ENCODE measurements at places on chromosomes 3 and 15.
A peak's percentile ranks its signal among the peaks of the same experiment; 100 is the strongest.

GRCh38 chr15:41013691-41014414 is 60.6 kb downstream of the CHAC1 start:
- DNase-seq: no peak

GRCh38 chr3:113910966-113911365 is 36.8 kb upstream of the ZDHHC23 start:
- no peak for DNase-seq

GRCh38 chr15:76328106-76328696 is 8.4 kb upstream of the ISL2 start:
- no peak for DNase-seq

DNA sequence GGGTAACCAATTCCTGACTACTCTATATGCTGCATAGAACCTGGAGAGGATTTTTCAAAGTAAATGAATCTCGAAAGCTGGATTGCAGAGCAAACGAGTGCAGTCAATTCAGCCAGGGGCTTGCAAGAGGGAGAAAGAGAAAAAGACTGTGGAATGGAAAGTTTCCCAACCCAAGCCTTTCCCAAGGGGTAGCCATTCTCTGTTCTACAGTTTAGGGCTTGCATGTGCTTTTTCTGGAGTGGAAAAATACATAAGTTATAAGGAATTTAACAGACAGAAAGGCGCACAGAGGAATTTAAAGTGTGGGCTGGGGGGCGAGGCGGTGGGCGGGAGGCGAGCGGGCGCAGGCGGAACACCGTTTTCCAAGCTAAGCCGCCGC is 511 bp upstream of the RARB start:
- no peak for DNase-seq

DNA sequence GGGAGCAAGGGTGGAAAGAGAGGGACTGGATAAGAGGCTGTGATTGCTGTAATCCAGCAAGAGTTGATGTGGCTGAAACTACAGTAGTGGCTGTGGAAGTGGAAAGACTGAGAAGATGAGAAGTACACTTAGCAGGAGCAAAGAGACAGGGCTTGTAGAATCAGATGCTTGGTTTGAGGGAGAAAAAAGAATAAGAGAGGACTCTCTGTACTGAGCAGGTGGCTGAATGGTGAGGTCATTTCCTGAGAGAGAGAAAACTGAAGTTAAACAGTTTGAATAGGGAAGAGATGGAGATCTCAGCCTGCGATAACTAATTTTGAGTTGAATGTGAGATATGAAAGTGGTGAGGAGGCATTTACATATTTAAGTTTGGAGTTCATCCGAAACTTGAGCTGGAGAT is 95.8 kb upstream of the SLC25A36 start:
- DNase-seq: no peak

GRCh38 chr15:51144021-51144532 is 49.4 kb upstream of the TNFAIP8L3 start:
- DNase-seq: no peak

DNA sequence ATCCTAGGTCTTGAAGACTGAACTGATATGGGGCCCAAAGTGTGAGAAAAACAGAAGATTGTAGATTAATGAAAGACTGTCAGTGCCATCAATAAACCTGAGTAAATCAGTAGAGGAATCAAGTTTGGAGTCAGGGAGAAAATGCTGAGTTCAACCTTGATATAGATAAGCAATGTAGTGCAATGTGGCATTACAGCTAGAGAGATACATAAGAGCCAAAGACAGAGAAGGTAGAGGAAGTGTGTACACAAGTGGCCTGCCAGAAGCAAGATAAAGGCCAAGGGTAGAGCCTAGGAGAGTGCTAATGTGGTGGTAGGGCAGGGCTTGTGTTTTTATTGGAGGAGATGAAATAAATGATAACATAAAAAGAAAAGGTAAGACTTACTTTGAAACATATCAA is 26.0 kb upstream of the EID1 start:
- no peak for DNase-seq

- no peak for DNase-seq
Observed at GRCh38 chr3:124483915-124484470, 246.3 kb upstream of the UMPS start.

DNA sequence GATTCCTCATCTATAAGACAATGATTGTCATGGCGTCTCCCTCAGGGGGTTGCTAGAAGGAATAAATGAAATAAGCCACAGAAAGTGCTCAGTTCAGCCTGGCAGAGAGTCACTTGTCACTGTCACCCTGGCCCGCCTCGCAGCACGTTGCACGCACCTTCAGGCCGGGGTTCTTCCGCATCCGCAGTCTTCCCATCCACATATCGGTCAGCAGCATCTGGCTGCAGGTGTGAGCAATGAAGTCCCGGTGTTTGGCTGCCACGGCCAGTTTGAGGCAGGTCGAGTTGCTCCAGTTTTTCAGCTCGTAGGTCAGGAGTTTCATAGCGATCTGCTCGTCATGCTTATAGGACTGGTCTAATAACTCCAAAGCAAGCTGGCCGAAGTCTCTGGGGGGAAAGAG is 48.5 kb upstream of the MTMR10 start:
- DNase-seq: no peak

GRCh38 chr15:33188641-33189257 is 5.8 kb downstream of the FMN1 start:
- no peak for DNase-seq

GRCh38 chr3:54355800-54356199 is 233.4 kb downstream of the CACNA2D3 start:
- no peak for DNase-seq

DNA sequence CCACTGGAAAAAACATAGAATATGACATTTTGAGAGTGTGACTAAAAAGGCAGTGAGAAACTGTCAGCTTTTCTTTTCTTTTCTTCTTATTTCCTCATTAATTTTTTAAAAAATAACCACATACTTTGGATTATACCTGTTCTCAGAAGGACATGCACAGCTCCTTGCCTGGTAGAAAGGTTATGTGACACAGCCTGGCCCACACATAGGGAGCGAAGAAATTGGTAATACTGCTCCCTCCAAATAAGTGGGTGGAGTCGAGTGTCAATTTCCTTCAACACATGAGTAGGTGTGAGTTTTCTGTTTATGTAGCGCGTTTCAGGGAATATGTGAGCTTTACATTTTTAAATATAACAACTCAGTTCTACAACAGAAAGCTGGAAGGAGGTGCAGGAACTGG is 28.9 kb upstream of the RAD18 start:
- no peak for DNase-seq

DNA sequence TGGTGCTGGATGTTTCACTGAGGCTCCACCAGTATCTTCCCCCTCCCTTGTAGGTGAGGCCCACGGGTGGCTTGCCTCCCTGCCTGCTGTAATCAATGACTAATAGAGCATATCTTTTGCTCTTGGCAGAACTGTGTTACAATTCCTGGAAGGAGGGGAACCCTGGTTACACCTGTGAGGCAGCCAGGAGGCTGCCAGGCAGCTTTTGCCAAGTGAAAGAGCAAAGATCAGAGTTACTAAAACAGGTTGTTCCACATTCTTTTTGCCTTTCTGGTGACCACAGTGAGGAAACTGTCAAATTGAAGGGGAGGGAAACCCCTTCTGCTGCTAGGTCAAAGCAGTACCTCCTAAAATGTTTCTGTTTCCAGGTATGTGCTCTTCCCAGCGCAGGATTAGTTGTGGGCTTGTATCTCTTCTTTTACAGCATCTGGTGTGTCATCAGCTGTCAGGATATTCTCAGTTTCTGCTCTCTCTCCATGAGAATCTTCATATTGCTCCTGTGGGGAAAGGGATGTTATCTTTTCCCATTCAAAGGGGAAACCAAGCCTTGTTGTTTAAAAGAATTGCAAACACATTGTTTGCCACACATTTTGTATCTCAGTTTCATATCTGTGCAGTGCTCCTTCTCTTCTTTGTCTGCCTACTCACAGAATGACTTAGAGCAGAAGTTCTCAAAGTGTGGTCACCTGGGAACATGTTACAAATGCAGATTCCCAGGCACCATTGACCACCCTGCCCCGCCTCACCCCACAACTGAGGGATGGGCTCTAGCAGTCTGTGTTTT is 137.4 kb upstream of the UMPS start:
- DNase-seq: no peak

DNA sequence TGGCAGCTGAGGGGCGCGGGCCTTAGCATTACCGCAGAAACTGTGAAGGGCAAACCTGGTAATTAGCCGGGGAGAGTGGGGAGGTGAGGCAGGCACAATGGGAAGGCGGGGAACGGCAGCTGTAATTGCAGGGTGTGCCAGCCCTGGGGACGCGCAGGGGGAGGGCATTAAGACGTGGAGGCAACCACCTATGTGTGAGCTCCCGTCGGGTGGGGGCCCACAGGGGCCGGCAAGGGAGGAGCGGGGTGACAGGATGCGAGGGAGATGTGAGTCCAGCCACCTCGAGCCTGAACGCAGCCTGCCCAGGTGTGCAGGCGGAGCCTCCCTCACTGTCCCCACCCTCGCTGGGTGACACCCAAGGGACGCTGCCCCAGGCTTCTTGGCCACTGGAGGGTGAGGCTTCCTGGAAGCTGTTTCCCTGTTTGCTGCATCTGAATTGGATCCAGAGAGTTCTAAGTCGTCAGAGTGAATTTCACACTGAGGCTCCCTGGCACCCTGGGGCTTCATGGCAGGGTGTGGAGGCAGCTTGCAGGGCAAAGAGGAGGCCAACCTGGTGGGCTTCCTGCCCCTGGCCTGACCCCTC is 130.6 kb upstream of the MEF2A start:
- no peak for DNase-seq

- DNase-seq: no peak
Observed at GRCh38 chr3:71067977-71068654, 515.4 kb downstream of the FOXP1 start.

GRCh38 chr15:61736790-61737189 is 323.5 kb downstream of the VPS13C start:
- no peak for DNase-seq

GRCh38 chr15:57518779-57519405 is 72.8 kb upstream of the MYZAP start:
- DNase-seq: no peak

DNA sequence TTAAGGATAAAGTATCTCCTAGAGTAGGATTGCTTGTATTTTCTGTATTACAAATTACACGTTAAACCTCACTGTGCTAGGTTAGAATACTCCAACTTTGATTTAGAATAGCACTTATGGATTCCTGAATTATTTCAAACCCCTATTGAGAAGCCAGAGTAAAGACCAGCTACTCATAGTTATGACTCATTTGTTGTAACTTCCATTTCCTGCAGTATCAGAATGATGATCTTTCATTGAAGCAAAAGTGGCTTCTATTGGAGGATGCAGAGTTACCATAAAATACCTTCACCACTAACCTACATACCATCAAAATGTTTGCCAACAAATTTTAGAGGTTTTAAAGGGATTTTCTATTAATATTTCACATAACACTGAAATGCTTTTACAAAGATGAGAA is 1322.7 kb upstream of the ALCAM start:
- DNase-seq: no peak

DNA sequence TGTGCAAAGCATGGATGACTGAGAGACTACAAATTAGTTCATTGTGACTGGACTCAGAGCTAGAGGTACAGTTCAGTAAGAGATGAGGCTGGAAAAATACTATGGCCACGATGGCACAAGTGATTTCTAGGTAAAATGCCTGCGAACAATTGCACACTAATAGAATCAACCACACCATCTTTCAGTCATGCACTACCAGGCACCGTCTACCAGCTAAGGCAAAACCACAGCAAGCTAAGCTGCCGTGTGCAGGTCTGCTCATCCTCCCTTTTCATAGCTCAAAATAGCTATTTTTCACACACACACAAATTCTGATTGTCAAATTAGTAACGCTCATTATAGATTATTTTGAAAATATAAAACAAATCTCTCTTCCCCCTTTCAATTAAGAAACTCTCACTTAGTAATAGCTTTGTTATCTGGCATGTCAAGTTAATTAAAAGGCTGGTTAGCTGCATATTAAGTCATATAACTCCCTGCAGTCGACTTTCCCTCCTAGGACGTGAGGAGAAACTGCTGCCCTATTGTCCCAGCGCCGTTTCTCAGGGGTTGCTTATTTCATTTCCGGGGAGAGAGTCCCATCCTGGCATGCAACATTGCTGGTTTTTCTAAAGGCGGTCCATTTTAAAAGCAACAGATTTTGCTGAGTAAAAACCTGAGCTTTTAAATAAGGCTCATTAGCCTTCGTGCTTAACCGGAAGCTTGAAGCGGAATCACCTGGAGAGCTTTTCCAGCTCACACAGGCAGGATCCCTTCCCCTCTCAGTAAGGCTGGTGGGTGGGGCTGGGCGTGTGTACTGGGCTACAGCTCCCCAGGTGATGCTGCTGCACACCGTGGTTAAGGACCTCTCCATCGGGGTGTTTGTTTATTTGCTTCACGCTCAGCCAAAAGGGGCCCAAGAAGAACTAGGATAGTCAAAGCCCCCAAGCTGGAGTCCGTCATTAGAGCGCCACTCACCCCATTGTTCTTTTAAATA is 16.9 kb upstream of the MEX3B start:
- DNase-seq: no peak

- DNase-seq: no peak
Observed at GRCh38 chr15:34065261-34065660, 26.3 kb upstream of the AVEN start.

DNA sequence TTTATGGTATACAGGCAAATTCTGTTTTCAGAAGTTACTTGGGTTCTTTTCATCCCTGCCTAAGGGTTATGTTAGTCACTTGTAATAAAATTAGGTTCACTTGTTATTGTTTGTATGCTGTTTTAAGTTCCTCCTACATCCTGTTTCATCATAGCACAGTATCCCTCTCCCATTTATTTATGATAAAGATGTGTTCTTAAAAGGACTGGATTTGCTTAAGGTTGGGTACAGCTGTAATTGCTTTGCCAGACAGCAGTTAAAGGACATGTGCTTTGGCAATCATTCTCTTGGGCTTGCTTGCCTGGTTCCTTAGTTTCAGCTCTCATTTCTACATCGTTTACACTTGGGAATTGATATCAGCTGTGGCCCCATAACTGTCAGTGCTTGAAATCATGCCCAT is 11.7 kb downstream of the ATP2C1 start:
- DNase-seq: no peak

- no peak for DNase-seq
Observed at GRCh38 chr15:96307856-96308394, 22.6 kb upstream of the NR2F2 start.

- no peak for DNase-seq
Observed at GRCh38 chr3:122458992-122459391, 43.1 kb upstream of the WDR5B start.

- no peak for DNase-seq
Observed at GRCh38 chr3:100966807-100967206, 26.4 kb downstream of the ABI3BP start.

- DNase-seq: no peak
Observed at GRCh38 chr15:40282869-40283614, at the start of gene ANKRD63. Gene ANKRD63 (minus strand): TSS chr15:40283064. CDS start chr15:40282586, 478 bp downstream.

GRCh38 chr3:59936472-59936871 is 886.6 kb upstream of the CFAP20DC start:
- no peak for DNase-seq

- DNase-seq: no peak
Observed at GRCh38 chr15:58322253-58322652, 109.5 kb upstream of the LIPC start.

- DNase-seq: no peak
Observed at GRCh38 chr15:45183511-45183910, 4.3 kb downstream of the SHF start.

GRCh38 chr15:85168642-85169173 is 187.1 kb downstream of the PDE8A start:
- DNase-seq: peak; percentile 14

- DNase-seq: no peak
Observed at GRCh38 chr3:127328421-127328820, 40.6 kb upstream of the PRR20G start.

GRCh38 chr15:74785194-74786032 is 3.5 kb downstream of the CSK start:
- no peak for DNase-seq

Data from activated CD8-positive, alpha-beta memory T cell treated with anti-CD3 and anti-CD28 coated beads for 4 hours (primary cell).